ENCODE measurements at places on chromosomes 13 and 19.

DNA sequence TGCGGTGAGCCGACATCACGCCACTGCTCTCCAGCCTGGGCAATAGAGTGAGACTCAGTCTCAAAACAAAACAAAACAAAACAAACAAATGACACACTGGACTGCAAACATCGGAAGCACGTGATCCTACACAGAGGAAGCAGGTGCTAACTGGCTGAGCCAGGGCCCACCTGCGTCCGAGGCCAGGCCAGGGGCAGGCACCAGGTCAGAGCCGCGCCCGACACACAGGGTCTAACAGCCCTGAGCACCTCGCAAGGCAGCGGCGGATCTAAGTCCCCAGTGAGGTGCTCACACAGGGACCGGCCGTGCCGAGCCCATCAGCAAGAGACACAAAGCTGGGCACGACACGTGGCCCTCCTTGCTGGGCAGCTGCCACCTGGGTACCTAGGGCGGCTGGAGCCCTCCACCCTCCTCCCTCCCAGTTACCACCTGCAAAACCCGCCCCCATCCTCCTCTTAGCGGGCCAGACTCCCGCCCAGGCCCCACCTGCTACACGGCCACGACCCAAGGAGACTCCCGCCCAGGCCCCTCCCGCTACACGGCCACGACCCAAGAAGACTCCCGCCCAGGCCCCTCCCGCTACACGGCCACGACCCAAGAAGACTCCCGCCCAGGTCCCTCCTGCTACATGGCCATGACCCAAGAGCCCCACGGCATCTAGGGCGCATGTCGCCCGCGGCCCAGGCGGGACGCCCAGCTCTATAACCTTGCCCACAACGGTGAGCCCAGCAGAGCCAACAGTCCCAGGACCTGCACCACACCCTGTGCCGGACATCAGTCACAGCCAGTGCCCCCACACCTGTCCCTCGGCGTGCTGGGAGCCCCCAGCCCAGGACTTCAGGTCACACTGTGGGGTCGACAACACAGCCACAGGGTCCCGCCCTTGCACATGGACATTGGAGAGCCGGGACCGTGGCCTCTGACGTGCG lies 15.6 kb downstream of the AP3D1 start:
- DNase-seq: no peak

- DNase-seq: no peak
These were observed 34.8 kb downstream of the FOXO1 start for GRCh38 chr13:40631605-40632004.

DNA sequence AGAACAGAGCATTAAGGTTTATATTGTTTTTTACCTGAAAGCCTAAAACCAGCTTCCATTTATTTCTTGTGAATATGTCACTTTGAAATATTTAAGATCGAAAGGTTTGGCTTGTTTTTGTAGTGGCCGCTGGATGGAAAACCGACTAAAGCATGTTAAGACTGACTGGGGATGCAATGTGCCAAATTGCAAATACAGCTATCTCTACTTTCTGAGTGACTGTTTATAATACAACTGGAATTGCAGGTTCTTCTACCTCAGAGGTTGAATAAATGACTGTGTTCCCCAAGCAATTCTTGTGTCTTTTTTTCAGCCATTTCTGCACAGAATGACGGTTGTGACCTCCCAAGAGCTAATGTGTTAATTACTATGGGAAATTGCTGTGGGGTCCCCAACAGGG lies 50.0 kb upstream of the TMTC4 start:
- no peak for DNase-seq

- DNase-seq: peak; percentile 12
These were observed 5.5 kb upstream of the AKAP11 start for GRCh38 chr13:42266473-42266872.

- DNase-seq: no peak
These were observed 25.1 kb downstream of the DOT1L start for GRCh38 chr19:2188708-2189385.
